ENCODE measurements at places on chromosomes 1 and 21.
A peak's percentile ranks its signal among the peaks of the same experiment; 100 is the strongest.

DNA sequence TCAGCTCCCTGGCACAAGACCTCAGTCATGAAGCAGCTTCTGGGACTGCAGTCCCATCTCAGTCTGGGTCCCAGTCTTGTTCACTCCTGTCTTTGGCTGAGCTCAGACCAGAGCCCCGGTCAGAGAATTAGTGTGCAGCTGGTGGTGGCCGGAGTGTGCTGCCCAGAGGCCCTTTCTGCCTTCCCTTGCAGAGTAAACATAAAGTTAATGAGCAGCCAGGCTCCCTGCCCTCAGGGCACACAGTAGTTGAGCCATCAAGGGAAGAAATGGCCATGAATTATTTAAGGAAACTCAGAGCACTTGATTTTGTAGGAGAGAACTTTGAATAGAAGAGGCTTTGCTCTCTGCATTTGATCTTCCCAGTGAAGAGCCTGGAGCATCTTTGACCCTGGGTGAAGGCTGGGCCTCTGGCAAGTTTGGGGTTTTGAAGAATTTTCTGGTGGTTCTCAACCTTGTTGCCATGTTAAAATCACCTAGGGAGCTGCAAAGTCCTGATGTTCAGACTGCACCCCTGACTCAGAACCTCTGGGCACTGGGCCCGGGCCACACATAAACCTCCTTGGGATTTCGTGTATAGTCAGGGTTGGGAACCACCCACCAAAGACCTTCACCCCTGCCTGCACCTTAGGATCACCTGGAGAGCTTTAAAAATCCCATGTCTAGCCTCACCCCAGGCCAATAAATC is 26.4 kb upstream of the SELENON start:
- no peak for DNase-seq

GRCh38 chr1:192201303-192201702 is 43.0 kb downstream of the RGS18 start:
- DNase-seq = no peak

GRCh38 chr1:47024141-47024801 is 802 bp downstream of the CYP4X1 start:
- DNase-seq = no peak

- no peak for DNase-seq
Observed at GRCh38 chr1:22375601-22376000, 76.0 kb upstream of the ZBTB40 start.

DNA sequence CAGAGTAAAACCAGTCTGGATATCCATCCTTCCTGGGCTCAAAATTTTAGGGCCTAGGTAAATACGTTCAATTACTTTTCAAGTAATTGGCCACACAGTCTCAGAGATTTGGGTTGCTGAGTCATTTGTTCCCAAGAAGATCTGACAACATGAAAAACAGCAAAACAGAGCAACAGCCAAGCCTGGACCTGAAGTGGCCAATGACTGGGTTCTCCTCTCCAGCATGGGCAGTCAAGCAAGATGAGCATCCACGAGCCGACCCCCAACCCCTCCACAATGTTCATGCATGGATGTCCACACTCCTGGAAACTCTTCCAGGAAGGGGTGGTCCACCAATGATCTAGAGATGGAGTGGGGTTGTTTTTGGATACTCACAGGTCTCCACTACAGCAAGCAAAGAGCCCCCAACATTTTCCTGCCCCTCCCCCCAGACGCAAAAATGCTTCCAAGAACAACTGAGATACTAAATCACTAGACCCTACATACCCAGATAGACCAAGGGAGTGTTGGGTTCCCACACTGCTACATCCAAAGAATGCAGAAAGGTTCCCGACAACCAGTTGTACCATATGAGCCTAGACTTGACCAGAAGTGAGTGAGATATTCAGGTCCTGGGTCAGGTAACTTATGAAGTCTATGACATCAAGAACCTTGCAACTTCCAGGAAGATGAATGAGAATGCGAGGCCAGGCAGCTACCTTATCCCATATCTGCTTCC is 73.0 kb downstream of the CD46 start:
- DNase-seq = no peak

DNA sequence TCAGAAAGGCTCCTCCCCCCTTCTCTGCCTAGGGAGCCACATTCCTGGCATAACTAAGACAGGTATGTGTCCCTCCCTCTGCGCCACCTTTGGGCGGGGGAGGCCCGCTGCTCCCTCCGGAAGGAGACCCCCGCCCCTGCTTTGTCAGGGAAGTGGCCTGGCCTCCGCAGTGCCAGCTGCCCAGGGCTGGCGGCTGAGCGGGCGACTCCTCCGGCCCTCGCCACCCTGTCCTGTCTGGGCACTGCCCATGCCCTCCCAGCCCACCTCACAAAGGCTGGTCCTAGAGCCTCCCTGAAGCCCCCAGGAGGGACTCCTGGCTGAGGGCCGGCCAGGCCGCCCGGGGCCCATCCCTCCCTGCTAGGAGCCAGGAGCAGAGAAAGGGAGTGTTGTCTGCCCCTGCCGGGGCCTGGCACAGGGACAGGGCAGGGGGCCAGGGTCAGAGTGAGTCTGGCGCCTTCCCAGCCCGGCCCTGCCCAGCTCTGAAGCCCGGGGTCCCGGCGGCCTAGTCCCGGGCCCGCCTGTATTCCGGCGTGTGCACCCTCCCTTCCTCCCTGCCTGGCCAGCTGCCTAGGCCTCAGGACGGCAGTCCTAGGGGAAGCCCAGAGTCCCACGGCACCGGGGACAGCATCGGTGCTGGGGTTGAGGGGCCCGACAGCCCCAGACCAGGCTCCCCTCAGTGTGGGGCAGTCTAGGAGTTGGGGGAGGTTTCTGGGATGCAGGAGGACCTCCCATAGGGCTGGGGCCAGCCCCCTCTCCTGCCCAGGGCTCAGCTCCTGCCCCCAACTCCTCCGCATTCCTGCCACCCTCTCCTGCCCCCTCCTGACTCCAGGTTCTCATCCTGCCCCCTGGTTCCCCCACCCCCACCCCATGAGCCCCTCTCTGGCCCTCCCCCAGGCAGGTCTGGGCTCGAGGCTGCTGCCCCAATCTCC is 5.1 kb downstream of the AGRN start:
- DNase-seq = no peak

DNA sequence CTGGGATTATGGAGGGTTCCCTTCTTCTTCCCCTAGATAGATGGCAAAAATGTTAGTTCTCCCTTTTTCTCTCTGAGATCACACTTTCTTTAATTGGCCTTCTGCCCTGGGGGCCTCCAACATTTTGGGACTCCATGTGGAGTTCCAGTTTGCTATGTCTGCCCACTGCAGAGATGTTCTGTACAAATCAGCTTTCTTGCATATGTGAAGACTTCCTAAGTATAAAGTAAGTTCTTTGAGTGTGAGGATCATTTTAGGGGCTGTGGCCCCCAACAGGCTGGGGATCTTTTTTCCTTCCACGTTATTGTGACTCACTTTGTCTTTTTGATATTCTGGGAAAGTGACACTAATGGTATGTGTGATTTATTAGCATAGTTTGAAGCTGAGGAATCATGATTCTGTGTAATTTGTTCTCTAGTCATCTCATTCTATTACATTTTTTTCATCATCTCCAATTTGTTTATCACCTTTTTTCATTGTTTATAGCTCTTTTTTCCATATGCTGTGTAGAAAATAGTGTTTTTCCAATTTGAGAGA is 48.2 kb downstream of the HHAT start:
- no peak for DNase-seq

DNA sequence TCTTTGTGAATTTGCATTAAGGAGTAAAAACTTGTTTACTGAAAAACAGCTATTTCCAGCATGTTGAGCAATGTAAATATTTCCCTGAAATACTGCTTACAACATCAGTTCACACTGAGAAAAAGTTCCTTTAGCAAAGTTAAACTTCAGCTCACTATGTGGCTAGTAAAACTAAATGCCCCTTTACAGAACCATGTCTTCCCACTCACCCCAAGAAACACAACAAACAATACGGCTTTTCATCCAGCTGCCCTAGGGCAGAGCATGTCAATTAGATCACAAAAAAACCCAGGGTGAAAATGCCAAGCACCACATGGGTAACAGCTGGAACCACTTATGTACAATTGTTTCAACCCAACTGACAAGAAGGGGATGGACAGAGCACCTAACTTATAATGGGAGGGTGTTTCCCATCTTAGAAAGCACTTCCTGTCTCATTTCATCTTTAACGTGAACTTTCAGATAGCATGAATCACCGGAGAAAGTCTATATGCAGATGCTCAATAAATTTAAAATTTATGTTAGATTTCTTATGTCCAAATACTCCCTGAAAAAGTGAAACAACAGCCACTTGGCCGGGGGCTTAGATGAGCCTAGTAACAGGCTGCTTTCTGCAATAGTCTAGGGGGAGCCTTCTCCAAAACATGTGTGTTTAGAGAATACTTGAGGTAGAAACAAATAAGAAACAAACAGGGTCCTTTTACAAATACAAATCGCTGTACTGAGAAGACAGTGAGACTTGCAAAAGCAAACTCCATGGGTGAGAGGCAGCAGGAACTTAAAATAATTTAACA is 6.6 kb downstream of the NID1 start:
- DNase-seq = no peak

DNA sequence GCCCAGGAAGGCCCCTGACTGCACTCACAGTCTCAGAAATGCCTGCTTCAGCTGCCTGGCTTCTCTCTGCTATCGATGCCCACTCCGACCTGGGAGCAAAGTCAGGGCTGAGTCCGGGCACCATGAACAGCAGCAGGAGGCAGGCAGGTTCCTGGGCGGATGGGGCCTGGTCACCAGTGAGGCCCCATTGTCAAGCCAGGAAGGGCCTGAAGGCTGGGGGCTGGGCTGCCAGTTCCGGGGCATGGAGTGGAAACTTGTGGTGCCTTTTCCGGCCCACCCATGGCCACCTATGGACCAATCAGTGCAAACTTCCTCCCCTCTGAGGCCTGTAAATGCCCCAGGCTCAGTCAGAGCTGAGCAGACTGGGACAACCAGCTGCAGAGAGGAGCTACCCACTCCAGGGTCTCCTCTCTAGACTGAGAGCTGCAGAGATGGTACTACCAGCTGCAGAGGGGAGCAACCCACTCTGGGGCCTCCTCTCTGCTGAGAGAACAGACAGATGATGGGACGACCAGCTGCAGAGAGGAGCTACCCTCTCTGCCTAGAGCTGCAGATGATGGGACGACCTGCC is 286.5 kb downstream of the SMYD3 start:
- no peak for DNase-seq

DNA sequence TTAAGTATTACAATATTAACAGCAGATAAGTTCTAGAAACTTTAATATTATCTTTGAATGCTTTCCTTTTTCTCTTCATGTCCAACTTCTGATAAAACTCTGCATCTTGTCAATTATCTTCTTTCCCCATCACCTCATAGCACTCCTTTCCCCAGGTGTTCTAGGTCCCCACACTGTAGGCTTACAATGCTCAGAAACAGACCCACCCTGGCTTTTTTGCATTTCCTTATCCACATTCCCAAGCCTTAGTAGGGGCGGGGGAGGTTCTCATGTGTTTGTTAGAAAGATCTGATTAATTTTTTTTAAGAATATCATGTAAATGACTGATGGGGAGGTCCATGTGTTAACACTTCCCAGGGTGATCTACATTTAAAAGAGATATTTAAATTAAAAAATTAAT is 63.9 kb downstream of the PLPPR4 start:
- no peak for DNase-seq

- no peak for DNase-seq
Observed at GRCh38 chr1:11839727-11840705, 7.6 kb downstream of the NPPA start.

DNA sequence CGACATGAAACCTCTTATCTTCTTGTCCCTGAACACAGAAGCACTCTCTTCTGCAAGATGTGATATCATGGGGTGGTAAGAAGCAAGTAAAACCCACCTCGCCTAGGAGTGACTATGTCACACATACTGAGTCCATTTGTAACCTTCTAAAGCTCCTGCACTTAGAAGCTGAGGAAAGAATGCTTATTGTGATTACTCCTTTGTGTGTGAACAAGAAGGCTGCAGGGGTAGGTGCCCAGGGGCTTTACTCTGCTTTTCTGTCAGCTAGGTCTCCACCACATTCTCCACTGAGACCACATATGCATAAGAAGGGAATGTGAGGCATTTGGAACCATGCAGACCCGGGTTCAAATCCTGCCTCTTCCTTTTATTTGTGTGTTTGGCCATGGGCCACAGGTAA is 144.3 kb downstream of the DMRTA2 start:
- no peak for DNase-seq

DNA sequence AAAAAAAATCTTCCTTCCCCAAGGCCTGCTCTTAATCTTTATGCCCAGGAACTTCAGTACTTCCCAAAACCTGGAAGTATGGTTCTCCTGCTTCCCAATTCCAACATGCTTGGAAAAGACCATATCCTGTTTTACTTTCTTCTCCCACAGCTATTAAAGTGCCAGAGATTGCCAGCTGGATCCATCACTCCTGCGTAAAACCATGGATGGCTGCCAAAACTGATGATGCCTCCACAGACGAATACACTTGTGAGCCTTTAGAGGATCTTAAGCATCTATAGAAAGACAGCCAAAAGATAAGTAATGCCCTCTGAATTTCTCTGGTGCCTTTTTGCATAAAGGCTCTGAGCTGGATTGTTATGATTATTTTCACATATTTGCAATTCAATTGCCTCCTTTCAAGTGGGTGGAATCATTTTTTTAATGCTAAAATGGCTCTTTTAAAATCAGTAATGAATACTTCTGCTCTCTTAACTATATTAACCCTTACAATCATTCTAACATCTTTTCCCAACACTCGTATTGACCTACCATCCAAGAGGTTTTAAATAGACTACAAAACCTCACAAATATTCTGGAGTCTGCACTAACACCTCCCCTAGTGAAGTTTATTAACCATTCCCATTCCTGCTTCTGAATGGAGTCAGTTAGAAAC is 1807.8 kb downstream of the BRINP3 start:
- no peak for DNase-seq

DNA sequence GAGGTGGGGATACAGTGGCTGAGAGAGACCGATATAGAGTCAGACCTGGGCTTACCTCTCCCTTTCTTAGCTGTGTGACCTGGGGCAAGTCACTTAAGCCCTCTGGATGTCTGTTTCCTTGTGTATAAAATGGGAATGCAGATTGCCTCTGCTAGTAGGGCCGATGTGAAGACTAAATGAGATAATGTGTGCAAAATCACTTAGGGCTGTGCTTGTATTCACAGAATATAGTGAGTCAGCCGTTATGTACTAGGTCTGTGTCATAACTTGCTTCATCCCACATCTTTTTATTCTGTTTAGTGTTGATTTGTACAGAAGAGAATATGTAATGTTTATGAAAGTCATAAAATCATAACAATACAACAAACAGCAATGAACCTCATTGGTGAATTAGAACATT is 56.0 kb downstream of the PTPRU start:
- DNase-seq = no peak

GRCh38 chr1:80594013-80594412 is 1206.7 kb upstream of the ADGRL2 start:
- no peak for DNase-seq

- DNase-seq = no peak
Observed at GRCh38 chr1:150622303-150622975, 7.0 kb downstream of the ENSA start.

GRCh38 chr1:186050360-186050759 is 316.2 kb downstream of the HMCN1 start:
- peak; percentile 1 for DNase-seq
